Astrocyte of the hippocampus (primary cell): ENCODE measurements at places on chromosomes 2 and 18.

DNA sequence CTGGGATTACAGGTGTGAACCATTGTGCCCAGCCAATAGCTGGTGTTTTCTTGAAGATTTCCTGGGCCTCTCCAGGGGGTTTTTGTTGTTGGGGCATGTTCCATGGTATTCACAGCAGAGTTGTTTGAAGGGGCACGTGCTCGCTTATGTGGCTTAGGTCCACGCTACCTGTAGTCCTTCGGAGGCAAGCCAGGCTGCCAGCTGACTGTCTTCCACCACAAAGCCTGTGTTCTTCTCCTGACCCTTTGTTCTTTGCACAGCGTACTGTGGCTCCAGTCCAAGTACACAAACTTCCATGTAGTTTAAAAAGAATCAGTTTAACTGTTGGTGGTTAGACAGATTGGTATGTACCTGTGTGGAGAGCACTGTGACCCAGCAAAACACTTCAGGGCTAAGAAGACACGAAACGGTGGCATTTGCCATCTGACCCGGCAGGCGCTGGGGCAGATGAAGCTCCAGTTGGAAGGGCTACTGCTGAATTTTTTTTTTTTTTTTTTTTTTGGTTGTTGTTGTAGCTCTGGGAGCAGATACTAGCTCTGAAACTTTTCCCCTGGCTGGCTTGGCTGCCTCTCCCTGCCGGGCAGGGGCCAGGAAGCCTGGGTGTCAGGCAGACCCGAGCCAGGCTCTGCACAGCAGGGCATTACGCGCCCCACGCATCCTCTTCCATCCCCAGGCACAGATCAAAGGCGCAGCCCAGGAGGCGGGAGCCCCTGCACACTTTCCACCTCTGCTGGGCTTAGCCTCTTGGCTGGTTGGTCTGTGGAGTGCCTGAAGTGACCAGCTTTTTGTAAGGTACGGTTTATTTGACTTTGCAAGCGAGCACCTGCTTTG, 5.7 kb downstream of the GREB1 start:
- peak; percentile 26 for DNase-seq

DNA sequence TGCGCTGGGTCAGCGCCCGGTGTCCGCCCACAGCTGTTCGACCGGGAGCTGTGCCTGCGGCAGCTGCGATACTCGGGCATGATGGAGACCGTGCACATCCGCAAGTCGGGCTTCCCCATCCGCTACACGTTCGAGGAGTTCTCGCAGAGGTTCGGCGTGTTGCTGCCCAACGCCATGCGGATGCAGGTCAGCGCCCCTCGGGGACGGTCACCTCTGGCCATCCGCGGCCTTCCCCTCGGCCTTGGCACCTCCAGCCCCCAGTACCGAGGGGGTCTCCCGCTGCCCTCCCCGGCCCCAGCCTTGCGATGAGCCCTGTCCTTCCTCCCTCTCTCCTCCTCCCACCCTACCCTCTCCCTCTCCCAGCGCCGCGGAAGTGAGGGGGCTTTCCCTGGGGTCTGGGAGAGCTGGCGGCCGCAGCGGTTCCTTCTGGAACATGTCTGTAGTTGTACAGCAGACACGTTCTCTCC, 53.2 kb upstream of the GPR17 start:
- DNase-seq, result no peak

DNA sequence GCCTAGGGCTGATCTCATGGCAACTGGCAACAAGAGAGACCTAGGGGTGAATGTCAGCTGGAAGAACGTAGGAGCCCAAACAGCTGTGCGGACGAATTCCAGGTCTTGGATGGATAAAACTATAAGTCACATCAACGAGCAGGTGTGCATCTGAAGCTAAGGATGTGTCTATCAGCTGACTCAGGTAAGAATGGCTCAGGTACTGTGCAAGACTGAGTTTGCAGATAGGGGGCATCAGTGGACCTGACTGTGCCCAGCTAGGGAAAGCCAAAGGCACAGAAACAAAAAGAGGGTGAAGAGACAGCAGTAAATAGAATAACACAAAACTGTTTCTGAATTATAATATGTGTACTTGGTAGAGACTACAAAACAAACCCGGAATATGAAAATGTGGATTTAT, 357.3 kb downstream of the ZEB2 start:
- DNase-seq, result no peak

GRCh38 chr18:5966514-5966913, 71.2 kb upstream of the TMEM200C start:
- DNase-seq, result no peak

- DNase-seq, result no peak
Observed at GRCh38 chr2:231680285-231680991, 27.9 kb upstream of the PTMA start.

DNA sequence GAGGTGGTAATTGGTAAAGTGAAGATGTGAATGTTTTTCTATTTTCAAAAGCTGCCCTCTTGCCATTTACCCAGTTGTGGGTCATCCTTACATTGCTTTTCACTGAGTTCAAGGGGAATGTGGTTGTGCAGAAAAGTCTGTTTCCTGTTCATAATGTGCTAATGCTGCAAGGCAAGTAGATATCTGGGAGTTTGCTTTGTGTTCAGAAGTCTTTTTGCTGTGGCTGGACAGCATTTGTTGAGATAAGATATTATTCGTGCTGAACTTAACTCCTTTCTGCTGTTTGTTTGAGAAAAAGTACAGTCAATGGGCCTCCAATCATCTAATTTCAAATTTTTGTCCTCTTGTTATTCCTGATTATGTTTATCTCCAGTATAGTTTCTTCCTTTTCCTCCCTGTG, 263.2 kb downstream of the LTBP1 start:
- DNase-seq, result peak; percentile 27

- DNase-seq, result no peak
Observed at GRCh38 chr18:32909798-32910561, 137.2 kb upstream of the KLHL14 start.

GRCh38 chr2:28488858-28489575, 6.8 kb upstream of the PLB1 start:
- no peak for DNase-seq

GRCh38 chr18:12287131-12287681, 20.8 kb upstream of the TUBB6 start:
- peak; percentile 59 for DNase-seq

GRCh38 chr18:34835466-34835865, 125.4 kb downstream of the DTNA start:
- no peak for DNase-seq

- no peak for DNase-seq
Observed at GRCh38 chr2:10774394-10774793, 38.2 kb downstream of the PDIA6 start.

DNA sequence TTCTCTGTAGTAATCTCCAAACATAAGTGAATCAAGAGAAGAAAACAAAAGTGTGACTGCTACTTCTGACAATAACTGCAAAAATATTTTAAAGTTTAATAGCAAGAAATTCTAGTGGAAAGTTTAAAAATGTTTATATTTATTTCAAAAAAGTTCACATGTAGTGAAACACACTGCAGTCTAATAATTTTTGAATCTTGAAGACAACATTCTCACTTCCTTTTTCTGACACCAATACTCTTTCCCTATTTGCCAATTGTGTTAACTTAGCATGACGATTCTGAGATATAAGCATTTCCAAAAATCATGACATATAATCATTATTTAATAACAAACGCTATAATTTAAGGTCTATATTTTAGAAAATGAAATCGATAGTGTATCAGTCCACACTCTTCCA, 429.1 kb upstream of the PKDCC start:
- no peak for DNase-seq

- no peak for DNase-seq
Observed at GRCh38 chr2:174798801-174799200, 34.5 kb upstream of the CHRNA1 start.

DNA sequence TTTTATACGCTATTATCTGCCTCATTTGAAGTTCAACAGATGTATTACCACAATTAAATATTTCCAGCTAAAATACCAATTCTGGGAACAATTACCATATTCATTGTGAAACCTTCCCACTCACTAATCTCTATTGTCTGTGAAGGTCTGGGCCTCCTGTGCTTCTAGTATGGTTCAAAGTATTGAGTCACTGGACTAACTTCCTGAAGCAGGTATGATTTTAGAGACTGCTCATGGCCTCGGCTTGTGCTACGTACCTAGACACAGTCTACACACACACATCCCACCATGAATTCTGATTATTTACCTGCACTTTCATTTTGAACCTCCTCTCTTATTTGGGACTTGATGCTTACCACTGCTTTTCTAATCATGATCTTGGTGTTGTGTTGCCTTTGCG, 180.7 kb upstream of the EPHA4 start:
- DNase-seq, result no peak

DNA sequence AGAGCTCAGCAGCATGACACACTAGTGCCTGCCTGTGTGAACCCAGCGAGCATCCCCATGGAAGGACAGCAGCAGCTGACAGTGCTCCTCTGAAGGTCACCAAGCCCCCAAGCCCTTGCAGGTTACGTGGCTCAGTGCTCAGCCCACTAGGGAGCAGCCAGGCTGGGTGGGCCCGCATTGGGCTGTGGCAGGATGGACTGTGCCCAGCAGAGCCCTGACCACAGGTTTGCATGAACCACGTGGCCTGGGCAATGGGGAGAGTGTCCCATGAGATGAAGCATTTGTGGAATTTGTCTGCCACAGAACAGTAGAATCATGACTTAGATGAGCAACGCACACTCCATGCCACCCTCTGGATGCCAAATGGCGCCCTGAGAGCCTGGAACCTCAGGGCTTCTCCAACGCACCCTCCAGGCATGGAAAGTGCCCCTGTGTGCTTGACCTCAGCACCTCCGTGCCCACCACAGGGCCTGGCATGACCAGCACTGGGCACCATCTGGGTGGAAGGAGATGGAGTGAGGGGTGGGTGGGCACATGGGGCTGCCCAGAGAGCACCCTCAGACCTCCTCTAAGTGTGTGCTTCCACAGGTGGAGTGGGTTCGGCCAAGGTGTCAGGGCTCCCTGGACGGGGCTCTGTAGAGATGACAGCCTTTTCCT, 216.1 kb upstream of the RAB6C start:
- DNase-seq, result no peak

- DNase-seq, result no peak
Observed at GRCh38 chr2:221486106-221486505, 86.0 kb downstream of the EPHA4 start.

DNA sequence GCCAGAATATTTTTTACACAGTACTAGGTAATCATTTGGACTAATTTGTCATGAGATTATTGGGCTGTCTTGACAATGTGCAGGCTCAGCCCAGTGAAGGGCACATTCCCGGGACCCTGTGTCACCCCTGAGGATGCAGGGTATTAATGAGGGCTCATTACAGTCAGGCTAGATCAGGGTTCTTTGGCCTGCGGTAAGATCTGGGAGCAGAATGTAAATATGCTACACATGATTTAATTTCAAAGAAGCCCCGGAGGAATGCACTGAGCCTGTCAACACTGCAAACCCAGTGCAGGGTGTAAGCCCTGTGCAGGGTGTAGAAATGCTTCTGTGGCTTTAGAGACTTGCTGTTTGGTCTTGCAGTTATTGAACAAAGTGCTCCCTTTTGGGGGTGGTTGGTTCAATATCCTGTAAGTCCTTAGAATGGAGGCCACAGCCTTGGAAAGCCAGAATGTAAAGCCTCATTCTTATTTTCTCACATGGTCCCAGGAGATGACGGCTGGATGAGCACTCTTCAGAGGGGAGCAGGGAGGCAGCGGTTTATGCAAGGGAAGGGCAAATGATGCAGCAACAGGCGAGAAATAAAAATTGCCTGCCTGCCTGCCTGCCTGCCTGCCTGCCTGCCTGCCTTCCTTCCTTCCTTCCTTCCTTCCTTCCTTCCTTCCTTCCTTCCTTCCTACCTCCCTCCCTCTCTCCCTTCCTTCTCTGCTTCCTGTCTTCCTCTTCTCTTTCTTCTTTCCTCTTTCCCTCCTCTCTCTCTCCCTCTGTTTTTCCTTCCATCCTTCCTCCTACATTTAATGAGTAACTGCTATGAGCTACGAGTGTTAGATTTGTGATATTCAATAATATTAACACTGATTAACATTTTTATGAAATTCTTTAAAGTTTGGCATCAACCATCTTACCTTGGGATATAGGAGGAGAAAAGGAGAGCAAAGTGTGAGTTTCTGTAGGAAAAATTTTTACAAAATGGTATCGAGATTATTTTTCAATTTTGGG, 148.8 kb downstream of the VAPA start:
- DNase-seq, result peak; percentile 76

DNA sequence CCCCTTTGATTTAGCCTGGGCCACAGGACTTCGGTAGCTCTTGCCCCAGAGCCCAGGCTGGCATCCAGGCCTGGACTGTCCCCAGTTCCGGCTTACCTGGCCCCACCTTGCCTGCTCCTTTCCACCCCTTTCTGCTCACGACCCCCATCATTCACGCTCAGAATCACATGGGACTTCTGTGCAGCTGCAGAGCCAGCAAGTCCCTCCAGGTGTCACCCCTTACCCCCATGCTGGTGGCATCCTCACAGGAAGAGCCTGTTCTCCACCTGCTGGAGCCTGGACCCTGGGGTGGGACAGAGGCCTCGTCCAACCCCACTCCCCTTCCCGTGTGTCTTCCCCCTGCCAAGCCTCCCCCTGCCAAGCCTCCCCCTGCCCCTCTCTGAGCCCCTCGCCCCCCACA, 7.9 kb upstream of the KCNIP3 start:
- no peak for DNase-seq

DNA sequence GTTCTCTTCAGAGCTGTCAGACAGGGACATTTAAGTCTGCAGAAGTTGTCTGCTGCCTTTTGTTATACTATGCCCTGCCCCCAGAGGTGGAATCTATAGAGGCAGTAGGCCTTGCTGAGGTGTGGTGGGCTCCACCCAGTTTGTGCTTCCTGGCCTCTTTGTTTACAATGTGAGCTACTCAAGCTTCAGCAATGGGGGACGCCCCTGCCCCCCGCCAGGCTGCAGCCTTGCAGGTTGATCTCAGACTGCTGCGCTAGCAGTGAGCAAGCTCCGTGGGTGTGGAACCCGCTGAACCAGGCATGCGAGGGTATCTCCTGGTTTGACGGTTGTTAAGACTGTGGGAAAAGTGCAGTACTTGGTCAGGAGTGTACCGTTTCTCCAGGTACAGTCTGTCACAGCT, 24.0 kb upstream of the PAIP2B start:
- no peak for DNase-seq

DNA sequence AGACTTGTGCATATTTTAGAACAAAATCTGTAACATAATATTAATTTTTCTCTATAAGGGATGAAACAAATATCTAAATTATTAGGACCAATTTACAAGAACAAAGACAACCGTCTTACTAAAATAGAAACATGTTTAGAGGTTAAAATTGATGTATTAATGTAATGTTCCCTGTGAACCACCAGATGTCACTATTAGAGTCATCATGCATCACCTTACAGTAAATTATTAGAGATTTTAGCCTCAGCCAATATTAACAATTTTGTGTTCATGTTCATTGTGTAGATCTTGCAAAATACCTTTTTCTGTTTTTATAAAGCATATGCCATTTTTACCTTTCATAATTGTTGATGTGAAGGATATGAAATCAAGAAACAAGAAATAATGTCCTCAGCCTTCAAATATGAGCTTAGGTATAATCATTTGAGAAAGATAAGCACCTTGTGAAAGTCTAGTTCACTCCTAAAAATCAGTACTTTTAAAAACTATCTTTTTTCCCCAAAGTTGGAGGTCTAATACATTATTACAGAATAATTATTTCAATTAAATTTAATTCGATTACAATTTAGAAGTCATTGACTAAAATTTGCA, 344.3 kb upstream of the KCNH7 start:
- DNase-seq, result peak; percentile 32

GRCh38 chr2:215664847-215665525, 229.1 kb upstream of the FN1 start:
- peak; percentile 88 for DNase-seq

GRCh38 chr2:137115081-137115794, 349.9 kb downstream of the THSD7B start:
- no peak for DNase-seq

GRCh38 chr2:104465981-104466380, 387.9 kb upstream of the POU3F3 start:
- DNase-seq, result no peak
